ENCODE measurements at places on chromosomes 7 and 10.

DNA sequence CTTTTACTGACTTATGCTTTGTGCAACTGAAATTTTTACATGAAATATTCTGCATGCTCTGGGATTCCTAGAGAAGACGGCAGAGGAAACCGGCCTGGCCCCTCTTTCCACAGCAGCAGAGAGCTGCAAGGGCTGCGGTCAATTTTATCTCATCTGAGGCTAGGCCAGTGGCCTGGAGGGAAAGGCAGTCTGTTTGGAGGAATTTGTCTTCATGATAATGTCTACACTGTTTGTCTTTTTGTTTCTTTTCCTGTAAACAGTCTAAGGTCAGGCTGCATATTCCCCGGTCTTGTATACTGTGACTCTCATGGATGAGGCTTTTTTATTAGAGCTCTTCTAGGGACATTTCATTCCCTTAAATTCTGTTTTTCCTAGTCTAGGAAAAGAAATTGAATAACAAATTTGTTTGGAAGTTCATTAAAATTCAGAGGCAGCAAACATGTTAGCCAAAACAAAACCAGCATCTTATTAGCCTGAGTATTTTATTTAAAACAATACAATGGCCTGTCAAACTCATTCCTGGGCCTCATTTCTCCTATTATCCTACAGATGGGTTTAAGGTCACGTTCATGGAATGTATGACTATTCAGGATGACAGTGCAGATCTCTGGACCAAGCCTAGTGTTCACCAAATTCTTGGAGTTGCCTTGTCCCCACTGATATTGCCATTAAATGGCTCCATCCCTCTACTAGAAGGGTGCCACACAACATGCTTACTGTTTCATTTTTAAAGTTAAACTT lies 26.4 kb downstream of the LAMB4 start:
- DNase-seq = no peak

- no peak for DNase-seq
These were observed 236.3 kb upstream of the IGFBP3 start for GRCh38 chr7:46157404-46157803.

GRCh38 chr7:3120513-3120912 lies 76.8 kb upstream of the CARD11 start:
- DNase-seq = no peak

DNA sequence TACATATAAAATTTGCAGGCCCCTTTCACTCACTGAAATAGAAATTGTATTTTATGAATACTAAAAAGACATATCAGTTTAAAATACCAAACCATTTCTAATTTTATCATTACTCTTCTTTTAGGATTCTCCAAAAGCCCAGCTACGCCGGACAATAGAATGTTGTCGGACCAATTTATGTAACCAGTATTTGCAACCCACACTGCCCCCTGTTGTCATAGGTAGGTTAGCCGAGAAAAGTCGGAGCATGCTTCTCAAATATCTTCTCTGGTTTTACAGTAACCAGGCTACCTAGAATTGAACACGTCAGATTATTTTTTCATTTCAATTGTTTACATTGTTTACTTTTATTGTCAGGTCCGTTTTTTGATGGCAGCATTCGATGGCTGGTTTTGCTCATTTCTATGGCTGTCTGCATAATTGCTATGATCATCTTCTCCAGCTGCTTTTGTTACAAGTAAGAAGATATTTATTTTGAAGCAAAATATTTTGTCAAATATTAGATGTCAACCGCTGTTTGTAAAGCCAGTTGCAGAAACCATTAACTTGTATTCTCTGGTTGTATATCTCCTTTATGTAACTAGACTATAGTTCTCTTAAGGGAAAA lies 57.6 kb downstream of the MMRN2 start:
- DNase-seq = peak; percentile 45

- DNase-seq = no peak
These were observed 603.5 kb downstream of the ARL4A start for GRCh38 chr7:13290975-13291374.

DNA sequence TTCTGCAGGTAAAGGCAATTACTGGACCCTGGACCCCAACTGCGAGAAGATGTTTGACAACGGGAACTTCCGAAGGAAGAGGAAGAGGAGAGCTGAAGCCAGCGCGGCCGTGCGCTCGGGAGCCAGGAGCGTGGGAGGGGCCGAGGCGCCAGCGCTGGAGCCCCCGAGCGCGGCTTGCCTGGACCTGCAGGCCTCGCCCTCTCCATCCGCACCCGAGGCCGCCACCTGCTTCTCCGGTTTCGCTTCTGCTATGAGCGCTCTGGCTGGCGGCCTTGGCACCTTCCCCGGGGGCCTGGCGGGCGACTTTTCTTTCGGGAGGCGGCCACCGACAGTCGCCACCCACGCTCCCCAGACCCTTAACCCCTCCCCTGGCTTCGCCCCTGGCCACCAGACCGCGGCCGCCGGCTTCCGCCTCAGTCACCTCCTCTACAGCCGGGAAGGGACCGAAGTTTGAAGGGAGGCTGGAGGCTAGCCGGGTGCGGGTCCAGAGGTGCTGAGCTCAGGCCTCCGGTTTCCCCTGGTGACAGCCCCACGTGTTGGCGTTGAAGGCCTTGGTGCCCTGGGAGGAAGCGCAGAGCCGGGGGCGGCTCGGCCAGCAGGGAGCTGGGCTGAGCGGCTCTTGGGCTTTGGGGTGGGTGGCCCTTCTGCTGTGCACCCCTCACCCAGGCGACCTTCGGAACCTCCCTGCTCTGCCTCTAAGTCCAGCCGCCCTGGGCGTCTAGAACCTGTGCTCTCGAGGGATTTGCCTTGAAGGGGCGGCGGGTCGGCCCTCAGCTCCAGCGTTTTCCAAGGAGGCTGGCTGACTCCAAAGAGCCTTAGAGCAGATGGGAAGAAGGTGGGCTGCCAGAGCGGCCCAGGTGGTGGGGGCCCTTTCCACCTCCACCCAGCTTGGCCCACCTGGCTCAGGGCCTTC lies 1.8 kb downstream of the FOXI2 start:
- DNase-seq = peak; percentile 66

DNA sequence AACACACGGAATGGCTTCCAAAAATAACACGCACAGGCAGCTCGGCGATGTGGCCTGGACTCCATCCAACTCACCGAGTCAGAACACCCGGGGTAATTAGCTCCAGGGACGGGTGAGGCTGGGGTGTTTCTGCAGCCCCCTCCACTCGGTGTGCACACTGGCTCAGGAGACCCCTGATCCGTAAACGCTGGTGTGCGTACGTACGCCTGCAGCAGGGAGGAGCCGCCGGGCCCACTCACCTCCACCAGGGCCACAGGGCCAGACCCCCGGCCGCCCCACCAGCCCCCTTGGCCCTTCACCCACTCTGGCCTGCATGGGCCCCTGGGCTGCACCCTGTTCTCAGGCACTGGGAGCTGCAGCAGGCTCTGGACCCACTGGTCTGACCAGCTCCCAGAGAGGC lies 22.4 kb upstream of the UTF1 start:
- DNase-seq = no peak

DNA sequence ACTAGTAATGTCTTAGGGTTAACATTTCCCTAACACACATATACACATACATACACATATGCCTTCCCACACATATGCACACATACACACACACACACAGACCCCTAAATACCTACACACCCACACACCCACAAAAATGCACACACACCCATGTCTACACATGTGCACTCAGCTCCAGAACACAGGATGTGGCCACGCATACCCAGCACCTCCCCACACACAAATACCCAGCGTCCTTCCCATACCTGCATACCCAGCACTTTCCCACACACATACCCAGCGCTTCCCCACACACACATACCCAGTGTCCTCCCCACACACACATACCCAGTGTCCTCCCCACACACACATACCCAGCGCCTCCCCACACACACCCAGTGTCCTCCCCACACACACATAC lies 534.9 kb downstream of the DNAJB6 start:
- DNase-seq = no peak

DNA sequence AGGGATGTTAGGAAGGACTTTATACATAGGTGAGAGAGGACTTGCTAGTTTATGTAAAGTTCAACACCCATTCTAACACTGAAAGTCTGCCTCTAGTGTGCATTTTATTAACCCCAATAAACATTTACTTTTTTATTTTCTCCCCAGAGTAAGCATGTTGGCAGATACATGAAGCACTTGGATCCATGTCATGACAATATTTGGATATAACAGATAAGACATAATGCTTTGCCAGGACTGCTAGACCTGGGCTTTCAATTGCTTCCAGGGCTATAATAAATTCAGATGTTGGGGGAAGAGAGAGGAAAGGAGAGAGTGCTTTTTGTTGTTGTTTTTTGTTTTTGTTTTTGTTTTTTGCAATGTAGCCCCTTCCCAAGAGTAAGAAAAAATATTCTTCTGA lies 269.3 kb upstream of the LRRTM3 start:
- DNase-seq = no peak

DNA sequence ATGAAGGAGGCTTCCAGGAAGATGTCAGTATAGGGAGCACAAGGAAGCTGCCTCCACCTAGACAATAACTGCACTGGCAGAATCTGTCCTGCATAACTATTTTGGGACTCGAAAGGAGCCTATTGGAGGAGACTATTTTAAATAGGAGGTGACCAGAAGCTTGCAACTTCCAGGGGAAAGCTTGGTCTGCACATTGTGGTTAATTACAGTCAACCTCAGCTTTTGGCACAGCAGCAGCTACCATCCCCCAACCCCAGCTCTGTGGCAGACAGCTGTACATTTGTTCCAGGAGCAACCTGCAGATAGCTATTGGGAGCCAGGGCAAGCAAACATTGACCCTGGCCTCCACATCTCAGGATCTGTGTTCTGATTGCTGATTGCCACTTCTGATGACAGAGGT lies 46.3 kb upstream of the NANOS1 start:
- DNase-seq = no peak

- DNase-seq = no peak
These were observed 97.6 kb upstream of the NFE2L3 start for GRCh38 chr7:26054386-26054785.

- DNase-seq = no peak
These were observed 143.2 kb downstream of the REEP3 start for GRCh38 chr10:63664341-63664885.

DNA sequence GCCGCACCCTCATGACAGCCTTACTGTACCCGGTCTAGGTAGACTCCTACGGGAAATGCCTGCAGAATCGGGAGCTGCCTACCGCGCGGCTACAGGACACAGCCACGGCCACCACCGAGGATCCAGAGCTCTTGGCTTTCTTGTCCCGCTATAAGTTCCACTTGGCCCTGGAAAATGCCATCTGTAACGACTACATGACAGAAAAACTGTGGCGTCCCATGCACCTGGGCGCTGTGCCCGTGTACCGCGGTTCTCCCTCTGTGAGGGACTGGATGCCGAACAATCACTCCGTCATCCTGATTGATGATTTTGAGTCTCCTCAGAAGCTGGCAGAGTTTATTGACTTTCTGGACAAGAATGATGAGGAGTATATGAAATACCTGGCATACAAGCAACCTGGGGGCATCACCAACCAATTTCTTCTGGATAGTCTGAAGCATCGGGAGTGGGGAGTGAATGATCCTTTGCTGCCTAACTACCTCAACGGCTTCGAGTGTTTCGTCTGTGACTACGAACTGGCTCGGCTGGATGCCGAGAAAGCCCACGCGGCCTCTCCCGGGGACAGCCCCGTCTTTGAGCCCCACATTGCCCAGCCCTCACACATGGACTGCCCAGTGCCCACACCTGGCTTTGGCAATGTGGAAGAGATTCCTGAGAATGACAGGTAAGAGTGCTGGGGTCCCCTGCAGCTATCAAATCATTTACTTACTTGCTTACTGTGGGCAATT lies 8.5 kb upstream of the CHCHD1 start:
- DNase-seq = no peak

DNA sequence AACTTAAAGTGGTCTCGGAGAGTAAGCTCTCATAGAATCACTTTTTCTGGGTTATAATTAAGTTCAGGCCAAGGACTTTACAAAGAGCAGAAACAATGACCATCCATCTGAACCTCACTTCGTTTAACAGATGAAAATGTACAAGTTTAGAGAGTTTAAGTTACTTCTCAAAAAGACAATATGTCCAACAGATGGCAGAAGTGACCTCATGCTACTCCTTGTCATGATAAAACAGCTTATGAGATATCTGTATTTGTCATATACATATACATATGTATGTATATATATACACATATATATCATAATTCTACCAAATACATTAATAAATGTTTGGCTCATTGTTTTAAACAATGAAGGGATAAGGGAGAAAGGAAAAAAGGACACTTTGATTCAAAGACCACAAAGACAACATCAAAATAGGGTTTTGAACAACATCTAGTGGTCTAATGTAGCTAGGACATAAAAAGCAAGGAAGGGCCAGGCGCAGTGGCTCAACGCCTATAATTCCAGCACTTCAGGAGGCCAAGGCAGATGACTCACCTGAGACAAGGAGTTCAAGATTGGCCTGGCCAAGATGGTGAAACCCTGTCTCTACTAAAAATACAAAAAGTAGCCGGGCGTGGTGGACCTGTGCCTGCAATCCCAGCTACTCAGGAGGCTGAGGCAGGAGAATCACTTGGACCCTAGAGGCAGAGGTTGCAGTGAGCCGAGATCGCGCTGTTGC lies 17.8 kb downstream of the NAPEPLD start:
- no peak for DNase-seq

DNA sequence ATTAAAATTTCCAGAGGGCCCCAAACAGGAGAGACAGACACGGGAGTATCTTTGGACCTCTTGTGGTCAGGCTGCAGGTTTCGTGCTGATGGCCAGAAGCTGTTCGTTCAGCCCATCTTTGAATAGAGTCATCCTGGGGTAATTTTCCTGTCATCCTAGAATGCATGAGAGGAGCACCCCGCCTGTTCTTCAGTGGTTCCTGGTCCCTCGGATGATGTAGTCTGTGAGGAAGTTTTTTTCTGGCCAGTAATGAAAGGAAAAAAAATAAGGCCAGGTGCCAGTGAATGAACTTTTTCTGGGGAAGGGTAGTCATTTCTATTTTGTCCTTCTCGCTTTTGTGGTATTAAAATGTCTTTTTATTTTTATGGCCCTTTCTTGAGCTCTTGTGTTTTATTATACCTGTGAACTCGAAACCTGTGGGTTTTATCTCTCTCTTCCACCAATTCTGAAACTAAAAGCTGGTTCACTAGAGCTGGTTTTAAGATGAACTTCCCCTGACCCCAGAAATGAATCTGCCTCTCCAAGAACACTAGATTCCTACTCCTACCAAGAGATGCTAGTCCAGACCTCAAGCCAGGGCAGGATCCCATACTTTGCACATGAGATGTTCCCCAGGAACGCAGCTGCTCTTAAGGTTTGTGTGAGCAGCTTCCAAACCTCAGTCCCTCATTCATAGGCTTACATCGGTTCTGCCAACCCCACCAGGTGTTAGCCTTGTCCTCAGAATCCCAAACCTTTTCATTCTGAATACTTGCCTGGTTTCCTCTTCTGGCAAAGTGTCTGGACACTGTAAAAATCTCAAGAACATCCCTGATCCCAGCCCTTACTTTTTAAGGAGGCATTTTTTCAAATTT lies 15.4 kb upstream of the MEST start:
- DNase-seq = no peak
